Tibial nerve (tissue), 4 donors: ENCODE measurements at places on chromosomes 7 and 10.

DNA sequence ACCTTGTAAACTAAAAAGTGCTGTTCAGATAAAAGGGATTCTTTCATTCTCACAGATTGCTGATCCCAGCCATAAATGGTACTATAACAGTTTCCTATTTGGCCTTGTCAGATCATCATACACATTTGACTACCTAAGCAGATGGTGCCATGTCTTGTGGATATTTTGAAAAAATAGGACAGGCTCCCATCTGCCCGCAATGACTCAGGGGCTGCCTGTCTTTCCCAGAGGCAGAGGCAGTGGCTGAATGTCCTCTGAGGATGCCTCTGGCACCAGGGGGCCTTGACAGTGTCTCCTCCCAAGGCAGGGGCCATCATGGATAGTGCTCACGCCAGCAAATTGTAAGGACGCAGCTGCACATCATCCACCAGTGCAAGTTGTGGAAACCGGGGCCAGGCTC lies 323.0 kb upstream of the PODXL start:
- H3K27me3 ChIP-seq, result no peaks in the 10 kb centered on the region
- H3K4me1 ChIP-seq, result no peaks in the 10 kb centered on the region

DNA sequence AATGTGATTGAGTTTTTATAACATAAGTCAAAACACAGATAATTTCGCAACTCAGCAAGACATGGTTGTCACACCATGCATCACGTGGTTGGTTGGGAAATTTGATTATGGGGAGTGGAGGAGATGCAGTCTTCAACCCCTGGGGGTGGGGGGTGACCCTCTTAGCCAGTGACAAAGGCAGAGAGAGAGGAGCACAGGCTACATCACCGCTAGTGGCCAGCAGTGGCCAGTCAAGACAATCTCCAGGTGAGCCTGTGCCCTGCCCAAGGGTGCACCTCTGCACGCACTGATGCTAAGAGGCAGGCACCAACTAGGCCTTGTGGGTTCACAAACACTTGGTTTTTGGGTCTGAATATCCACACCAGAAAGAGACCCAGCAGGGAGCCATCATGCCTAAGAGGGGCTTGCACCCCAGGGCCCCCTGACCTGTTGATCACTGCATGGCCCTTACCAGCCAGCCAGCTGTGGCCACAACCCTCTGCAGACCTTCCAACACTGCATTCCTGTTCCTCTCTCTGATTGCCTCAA lies 244.4 kb downstream of the FANK1 start:
- H3K36me3 ChIP-seq, result no peaks in the 10 kb centered on the region
- no peaks in the 10 kb centered on the region for H3K4me1 ChIP-seq
- H3K4me3 ChIP-seq, result no peak overlapping the region
- no peaks in the 10 kb centered on the region for H3K27me3 ChIP-seq
- no peak overlapping the region for H3K27ac ChIP-seq

DNA sequence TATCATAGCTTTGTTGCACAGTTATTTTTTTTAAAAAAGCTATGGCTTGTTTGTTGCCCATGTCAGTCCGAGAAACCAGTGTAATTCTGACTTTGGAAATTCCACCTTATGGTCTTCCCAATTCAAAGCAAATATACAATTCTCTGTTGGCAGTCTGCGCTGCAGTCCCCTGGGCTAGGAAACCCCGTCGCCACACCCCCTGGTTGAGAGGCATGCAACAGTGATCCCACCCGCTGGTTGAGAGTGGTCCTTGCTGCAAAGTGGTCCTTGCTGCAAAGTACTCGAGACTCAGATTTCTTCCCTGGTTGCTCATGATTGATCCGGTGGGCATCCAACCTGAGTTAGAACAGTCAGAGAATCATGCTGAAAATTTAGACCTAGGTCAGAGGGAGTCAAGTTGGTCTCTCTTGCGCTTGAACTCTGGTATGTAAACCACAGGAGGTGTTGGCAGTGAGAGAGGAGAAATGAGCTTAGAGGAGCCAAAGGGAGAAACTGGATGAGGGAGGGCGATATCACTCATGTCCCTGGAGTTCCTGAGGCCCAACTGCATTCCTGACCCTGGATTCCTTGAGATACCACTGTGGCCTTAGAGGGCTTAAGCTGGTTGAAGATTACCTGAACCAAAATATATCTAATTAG lies 45.0 kb upstream of the STK17A start:
- no peaks in the 10 kb centered on the region for H3K27me3 ChIP-seq
- H3K27ac ChIP-seq, result no peak overlapping the region
- no peaks in the 10 kb centered on the region for H3K4me1 ChIP-seq
- no peak for DNase-seq
- no peaks in the 10 kb centered on the region for H3K36me3 ChIP-seq

- no peak overlapping the region for H3K4me3 ChIP-seq
- no peaks in the 10 kb centered on the region for H3K36me3 ChIP-seq
- no peak for DNase-seq
- no peaks in the 10 kb centered on the region for H3K4me1 ChIP-seq
- no peak overlapping the region for H3K27ac ChIP-seq
Observed at GRCh38 chr10:118551535-118552100, 43.8 kb downstream of the PRLHR start.

DNA sequence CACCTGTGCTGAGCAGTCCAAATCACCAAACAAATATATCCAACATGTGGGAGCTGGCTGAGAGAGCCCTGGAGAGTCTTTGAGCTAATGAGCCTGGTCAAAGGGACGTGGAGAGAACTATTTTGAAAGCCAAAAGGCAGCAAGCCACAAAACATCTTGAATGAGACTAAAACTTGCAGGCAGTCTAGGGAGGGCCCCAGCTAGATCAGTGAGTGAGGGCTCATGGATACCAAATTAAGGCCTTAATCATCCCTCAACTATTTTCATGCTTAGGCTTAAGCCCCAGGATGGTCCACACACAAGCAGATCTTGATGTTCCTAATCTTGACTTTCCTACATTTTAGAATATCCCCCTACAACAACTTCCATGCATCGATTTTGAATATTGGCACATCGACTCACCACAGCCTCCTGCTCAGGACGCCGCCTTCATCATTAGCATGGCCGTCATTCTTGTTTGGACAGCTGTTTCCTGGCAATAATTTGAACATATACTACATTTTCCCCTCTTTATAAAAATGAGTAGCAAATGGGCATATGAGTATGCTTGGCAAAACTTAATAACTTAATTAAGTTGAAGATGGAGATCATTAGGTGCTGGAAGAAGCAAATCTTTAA lies 86.9 kb upstream of the ADAM12 start:
- DNase-seq, result no peak
- no peak overlapping the region for H3K4me3 ChIP-seq
- H3K27ac ChIP-seq, result no peak overlapping the region
- H3K36me3 ChIP-seq, result no peaks in the 10 kb centered on the region
- no peaks in the 10 kb centered on the region for H3K27me3 ChIP-seq

GRCh38 chr10:49649936-49650723 lies 29.3 kb upstream of the C10orf53 start:
- no peaks in the 10 kb centered on the region for H3K27me3 ChIP-seq
- no peak for DNase-seq
- H3K36me3 ChIP-seq, result no peaks in the 10 kb centered on the region

DNA sequence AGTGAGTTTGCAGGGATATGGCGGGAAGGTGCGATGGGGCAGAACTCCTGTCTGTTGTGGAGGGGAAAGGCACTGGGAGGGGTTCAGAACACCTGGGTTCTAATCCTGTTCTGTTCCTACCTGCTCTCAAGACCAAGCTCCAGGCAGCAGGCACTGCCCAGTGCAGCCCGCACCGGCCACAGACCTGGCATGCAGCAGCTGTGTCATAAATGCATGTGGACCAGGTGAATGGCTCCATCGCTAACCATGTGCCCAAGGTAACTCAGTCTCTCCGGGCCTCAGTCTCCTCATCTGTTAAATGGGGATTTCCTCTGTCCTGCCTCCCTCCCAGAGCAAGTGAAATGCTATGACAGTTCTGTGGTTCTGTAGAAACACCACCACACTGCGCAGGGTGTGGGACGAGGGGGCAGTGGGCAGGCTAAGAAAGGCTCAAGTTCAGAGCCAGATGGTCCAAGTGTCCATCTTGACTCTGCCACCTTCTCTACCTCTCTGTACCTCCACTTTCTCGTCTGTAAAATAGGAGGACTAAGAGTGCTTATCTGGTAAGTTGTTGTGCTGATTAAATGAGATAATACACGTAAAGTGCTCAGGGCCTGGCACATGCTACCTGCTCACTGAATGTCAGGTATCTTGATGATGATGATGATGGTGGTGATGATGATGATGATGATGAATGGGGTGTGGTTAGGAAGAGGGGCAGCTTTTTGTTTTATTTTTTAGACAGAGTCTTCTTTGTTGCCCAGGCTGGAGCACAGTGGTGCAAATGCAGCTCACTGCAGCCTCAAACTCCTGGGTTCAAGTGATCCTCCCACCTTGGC lies 22.9 kb downstream of the ATP6V1F start:
- no peak for DNase-seq
- no peaks in the 10 kb centered on the region for H3K27me3 ChIP-seq
- H3K4me3 ChIP-seq, result no peak overlapping the region
- no peak overlapping the region for H3K27ac ChIP-seq
- H3K36me3 ChIP-seq, result no peaks in the 10 kb centered on the region

DNA sequence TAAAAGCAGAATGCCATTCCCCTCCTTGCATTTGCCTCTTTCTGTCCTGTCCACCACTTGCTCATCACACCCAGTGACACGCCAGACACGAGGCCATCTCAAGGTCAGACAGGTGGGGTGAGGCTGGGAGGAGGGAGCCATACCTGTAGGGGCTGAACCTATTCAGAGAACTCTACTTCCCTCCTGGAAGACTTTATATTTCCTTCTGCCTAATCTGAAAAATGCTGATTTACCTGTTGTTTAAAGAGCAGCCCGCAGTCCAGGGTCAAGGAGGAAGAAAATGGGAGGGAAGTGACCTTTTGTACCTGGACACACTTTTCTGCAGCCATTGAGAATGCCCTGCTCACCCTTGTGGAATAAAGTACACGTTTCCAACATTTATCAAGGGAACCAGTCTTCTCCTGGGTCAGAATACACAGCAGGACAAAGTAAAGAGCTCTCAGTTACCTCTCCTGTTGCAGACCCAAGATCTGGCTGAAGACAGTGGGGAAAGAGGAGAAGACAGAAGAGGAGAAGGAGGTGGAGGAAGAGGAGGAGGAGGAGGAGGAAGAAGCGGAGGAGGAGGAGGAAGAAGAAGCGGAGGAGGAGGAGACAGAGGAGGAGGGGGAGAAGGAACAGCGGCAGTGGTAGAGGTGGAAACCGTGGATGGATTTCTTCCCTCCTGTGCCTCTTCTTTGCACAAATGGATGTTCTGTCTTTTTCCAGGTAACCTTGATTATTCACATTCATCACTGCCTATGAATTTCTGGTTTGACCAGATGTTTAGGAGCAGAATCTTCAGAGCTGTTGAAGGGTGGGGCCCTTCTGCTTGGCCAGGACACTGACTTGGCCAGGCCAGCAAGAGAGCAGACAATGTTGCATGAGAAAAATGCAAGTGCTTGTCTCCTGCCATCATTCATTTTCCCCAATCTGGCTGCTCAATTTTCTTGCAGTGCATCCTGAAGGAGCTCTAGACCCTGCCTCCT lies 1.2 kb upstream of the BLNK start:
- peak overlapping the region; percentile 74 for H3K27ac ChIP-seq
- no peaks in the 10 kb centered on the region for H3K4me1 ChIP-seq
- no peak overlapping the region for H3K4me3 ChIP-seq
- H3K36me3 ChIP-seq, result no peaks in the 10 kb centered on the region
- DNase-seq, result no peak
- no peaks in the 10 kb centered on the region for H3K27me3 ChIP-seq

DNA sequence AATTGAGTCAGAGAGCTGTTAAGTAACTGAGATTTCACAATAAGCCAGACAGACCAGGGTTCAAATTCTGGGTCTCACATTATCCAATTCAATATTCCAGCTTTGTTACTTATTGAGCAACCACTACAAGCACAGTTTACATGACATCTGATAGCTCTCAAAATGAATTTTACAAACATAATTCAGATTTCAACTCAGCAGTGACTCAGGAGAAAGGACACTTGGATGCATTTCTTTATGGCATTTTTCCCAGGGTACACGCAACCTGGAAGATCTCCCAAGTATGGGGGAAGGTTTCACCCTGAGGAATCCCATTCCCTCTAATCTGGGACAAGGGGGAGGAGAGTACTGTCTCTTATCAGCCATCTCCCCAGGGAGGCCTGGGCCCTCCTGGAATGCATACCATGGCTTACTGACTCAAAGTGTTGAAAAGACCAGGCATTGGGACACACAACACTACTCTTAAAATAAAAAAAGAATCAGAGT lies 102.4 kb downstream of the CFTR start:
- H3K36me3 ChIP-seq, result no peaks in the 10 kb centered on the region
- no peaks in the 10 kb centered on the region for H3K4me1 ChIP-seq
- H3K27ac ChIP-seq, result no peak overlapping the region
- DNase-seq, result peak; percentile 36
- no peaks in the 10 kb centered on the region for H3K27me3 ChIP-seq
- H3K4me3 ChIP-seq, result no peak overlapping the region

DNA sequence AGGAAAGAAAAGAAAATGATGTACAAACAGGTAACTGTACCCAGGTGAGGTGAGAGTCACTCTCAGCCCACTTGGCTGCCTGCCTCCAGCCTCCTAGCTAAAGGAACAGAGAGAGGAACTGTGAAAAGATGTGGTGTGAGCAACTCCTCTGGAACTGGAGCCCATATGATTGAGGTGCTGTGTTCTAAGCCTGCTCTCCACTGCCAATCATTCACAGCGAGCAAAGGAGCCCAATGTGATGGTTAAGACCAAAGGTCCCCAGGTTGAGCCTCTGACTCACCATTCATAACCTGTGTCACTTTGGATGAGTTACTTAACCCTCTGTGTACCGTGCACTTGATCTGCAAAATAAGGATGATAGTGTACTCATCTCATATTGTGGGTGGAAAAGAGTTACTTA lies 868.1 kb upstream of the AUTS2 start:
- no peaks in the 10 kb centered on the region for H3K4me1 ChIP-seq
- no peak overlapping the region for H3K4me3 ChIP-seq

DNA sequence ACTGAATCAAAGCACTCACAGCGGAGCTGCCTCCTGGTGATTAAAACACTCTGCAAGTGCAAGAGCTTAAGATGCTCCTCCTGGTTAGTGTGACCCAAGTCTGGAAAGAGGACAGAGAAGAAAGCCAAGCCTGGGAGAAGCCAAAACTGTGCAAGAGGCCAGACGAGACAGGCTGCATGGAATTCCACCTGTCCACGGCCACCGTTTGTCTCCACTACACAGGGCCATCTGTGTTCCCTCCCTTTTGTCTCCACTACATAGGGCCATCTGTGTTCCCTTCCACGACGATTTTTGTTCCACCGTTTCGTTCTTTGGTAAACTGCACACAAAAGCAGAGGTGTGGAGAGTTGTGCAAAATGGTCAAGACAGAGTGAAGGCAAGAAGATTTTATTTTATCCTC lies 233.0 kb downstream of the DIP2C start:
- DNase-seq, result no peak
- H3K27ac ChIP-seq, result no peak overlapping the region
- H3K4me3 ChIP-seq, result no peak overlapping the region
- no peaks in the 10 kb centered on the region for H3K36me3 ChIP-seq

GRCh38 chr10:34626158-34626880 lies 188.8 kb downstream of the PARD3 start:
- no peak overlapping the region for H3K27ac ChIP-seq
- H3K4me1 ChIP-seq, result peaks cover 19% of the 10 kb centered on the region
- no peaks in the 10 kb centered on the region for H3K27me3 ChIP-seq

GRCh38 chr7:38840736-38841460 lies 68.1 kb downstream of the VPS41 start:
- H3K4me3 ChIP-seq, result no peak overlapping the region
- no peaks in the 10 kb centered on the region for H3K4me1 ChIP-seq
- no peak for DNase-seq

- no peaks in the 10 kb centered on the region for H3K4me1 ChIP-seq
- H3K36me3 ChIP-seq, result no peaks in the 10 kb centered on the region
- no peak overlapping the region for H3K4me3 ChIP-seq
- no peak for DNase-seq
- no peaks in the 10 kb centered on the region for H3K27me3 ChIP-seq
Observed at GRCh38 chr10:66167816-66168215, 758.0 kb upstream of the LRRTM3 start.
